ENCODE measurements at places on chromosomes 7 and 10.
A peak's percentile ranks its signal among the peaks of the same experiment; 100 is the strongest.

- DNase-seq = no peak
Measured at GRCh38 chr10:88154596-88155250, 291.3 kb downstream of the PTEN start.

- DNase-seq = no peak
Measured at GRCh38 chr7:143507094-143507518, 29.4 kb downstream of the TAS2R41 start.

- DNase-seq = no peak
Measured at GRCh38 chr7:105210721-105211205, 178.0 kb downstream of the SRPK2 start.

DNA sequence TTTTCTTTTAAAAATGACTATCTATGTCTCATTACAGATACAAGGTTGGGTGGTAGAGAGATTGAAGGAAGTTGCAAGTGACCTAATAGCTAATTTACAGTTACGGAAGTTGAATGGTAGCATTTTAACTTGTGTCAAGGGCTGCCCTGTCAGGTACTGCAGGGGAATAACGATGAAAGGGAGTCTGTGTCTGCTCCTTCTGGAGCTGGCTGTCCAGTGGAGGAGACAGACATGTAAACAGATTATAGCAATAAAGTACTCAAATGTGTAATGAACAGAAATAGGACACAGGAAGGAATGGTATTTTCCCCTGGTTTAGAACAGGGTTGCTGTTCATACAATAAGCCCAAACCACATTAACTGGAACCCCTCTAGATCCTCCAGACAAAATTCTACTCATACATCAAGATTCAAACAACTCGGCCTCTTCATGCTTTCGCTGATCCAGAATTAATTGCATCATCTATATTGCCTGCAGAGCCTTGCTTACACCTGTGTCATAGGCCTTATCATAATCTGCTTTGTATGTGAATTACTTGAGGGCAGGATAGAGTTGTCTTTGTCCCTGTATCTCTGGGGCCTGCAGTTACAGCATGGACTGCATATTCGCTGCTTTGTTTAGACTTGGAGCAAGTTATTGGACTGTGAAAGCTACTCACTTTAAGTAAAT lies 42.8 kb downstream of the AUTS2 start:
- DNase-seq = no peak

DNA sequence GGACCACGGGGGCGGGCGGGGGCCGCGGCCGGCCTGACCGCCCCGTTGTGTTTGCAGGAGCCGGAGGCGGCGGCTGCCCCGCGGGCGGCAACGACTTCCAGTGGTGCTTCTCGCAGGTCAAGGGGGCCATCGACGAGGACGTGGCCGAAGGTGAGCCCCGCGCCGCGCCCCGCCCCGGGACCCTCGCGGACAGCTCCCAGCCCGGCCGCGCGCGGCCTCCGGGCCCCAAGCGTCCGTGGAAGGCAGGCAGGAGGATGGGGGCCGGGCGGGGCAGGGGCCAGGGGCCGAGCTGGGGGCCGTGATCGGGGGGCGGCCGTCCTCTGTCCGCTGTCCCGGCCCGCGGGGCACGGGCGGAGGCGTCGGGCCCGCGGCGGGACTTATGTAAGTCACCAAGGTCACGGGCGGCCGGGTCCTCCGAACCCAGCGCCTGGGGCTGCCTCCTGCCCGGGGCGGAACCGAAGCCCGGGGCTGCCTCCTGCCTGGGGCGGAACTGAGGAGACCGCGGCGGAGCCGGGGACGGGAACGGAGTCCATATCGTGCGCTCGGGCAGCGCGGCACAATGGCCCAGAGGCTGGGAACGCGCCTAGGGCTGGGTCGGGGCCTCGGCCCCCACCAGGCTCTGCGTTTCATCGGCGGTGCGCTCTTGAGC lies 497 bp downstream of the PPP2R2D start:
- DNase-seq = no peak

DNA sequence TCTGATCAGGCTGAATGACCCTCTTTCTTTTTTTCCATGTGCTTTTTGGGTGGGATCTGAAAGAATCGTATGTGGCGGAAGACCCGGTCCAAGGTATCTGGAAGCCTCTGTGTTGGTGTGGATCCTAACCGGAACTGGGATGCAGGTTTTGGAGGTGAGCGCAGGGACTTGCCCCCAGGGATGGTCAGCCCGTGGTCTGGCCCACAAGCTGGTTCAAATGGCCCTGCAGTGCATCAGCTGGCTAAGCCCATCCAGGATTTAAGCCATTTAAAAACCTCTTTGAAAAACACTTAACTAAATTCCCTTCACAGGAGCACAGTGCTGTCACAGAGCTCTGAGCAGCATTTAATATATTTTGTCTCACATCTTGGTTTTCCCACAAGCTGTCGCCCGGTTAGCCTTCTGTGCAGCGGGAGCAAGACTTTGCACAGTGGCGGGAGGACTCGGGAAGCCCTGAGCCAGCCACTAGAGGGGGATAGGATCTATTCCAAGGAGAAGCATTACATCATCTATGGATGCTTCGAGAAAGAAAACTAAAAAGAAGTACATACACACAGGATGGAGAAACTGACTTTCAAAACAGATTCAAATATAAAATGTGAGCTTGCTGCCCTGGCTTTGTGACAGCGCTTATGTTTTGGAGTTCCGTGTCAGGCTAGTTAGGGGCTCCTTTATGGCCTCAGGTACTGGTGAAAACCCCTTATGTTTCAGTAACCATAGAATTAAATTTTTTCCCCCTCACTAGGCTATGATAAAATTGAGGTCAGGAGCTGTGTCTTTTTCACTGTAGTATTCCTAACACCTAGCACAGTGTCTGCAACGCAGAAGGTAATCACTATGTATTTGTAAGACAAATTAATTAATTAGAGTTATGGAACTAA lies 11.3 kb downstream of the CPA2 start:
- DNase-seq = peak; percentile 72

- no peak for DNase-seq
Measured at GRCh38 chr7:55185321-55185802, 166.5 kb downstream of the EGFR start.

GRCh38 chr10:70293169-70293843 lies 9.5 kb upstream of the NPFFR1 start:
- no peak for DNase-seq

GRCh38 chr7:71144963-71145362 lies 13.0 kb downstream of the GALNT17 start:
- no peak for DNase-seq

DNA sequence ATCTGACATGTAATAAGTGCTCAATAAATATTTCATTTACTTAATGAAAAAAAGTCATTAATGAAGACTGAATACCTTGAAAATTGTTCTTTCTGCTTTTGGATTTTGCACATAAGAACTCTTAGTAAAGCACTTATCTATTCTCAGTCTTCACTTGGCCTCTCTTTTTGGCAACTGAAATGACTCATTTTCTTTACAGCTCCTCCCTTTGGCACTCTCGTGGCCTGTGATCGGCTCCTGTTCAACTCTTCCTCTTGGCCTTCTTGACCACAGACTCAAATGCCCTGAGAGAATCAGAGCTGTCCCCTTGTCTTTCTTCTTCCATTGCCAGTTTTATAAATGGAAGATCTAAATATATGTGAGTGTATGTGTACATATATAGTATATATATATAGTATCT lies 54.2 kb downstream of the FOXP2 start:
- DNase-seq = no peak

DNA sequence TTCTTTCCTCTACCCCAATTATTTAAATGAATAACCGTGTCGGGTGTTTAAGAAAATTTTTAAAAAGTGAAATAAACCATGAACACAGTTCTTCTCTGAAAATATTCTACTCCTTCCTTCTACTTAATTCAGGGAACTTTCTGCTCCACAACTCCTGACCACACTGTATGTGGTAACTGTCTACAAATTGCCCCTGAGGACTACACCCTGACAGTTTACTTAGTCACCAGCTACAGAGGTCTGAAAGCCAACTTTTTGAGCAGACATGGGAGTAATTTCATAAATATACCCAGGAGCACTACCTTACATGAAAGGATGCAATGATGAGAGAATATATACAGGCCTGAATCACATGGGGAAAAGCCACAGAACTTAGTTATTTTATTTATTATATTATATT lies 523.2 kb upstream of the SORCS1 start:
- no peak for DNase-seq

GRCh38 chr7:157775560-157776332 lies 438.9 kb downstream of the DNAJB6 start:
- no peak for DNase-seq

DNA sequence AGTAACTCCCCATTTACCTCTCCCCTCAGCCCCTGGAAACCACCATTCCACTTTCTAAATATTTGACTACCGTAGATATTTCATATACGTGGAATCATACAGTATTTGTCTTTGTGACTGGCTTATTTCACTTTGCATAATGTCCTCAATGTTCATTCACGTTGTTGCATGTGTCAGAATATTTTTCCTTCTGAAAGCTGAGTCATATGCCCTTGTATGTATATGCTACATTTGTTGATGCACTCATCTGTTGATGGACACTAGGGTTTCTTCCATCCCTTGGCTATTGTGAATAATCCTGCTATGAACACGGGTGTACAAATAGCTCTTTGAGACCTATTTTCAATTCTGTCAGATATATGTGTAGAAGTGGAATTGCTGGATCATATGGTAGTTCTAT lies 25.8 kb upstream of the TSPAN13 start:
- DNase-seq = no peak

GRCh38 chr7:36287371-36288241 lies 102.1 kb upstream of the ANLN start:
- no peak for DNase-seq

- DNase-seq = peak; percentile 74
Measured at GRCh38 chr10:6647811-6648526, 67.9 kb upstream of the PRKCQ start.

DNA sequence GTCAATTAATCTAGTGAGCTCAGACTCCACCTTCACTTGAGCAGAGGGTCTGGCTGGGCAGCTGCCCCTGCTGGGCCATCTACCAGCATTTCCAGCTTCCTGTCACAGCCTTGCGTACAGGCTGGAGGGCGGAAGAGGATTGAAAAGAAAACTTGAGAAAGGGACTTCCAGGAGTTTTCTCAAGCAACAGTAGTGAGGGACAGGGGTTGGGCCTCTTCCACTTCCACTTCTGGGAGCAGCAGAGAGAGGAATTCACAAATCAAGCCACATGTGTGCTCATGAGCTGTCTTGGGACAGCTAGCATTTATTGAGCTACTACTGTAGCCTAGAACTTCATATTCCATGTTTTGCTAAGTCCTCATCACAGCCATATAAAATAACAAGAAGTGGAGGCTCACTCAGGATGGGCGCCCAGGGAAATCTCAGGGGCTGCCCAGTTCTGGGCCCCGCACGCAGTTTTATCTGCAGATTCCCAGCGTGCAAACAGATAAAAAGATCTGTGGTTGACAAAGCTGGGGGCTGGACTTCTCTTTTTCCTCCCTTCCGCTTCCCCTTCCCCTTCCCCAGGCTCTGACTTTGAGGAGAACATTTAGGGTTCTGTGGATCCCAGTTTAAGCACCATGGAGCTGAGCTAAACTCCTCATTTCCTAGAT lies 135.8 kb downstream of the RGS10 start:
- no peak for DNase-seq

DNA sequence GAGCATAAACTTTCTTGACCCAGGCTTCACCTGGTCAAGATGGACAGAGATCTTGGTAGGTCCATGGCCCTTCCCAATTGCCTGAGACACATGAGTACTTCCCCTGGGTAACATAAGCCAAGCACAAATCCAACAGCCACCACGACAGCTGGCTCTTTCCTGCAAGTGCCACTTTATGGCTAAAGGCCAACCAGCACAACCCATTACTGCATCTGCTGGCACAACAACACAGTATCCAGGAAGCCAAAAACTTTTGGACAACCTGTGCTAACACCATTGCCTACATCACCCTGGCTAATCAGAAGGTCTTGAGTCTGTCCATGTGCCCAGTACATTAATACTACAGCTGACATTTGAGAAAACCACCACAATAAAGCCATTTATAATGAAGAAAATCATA lies 548.0 kb upstream of the SEMA3D start:
- DNase-seq = no peak

DNA sequence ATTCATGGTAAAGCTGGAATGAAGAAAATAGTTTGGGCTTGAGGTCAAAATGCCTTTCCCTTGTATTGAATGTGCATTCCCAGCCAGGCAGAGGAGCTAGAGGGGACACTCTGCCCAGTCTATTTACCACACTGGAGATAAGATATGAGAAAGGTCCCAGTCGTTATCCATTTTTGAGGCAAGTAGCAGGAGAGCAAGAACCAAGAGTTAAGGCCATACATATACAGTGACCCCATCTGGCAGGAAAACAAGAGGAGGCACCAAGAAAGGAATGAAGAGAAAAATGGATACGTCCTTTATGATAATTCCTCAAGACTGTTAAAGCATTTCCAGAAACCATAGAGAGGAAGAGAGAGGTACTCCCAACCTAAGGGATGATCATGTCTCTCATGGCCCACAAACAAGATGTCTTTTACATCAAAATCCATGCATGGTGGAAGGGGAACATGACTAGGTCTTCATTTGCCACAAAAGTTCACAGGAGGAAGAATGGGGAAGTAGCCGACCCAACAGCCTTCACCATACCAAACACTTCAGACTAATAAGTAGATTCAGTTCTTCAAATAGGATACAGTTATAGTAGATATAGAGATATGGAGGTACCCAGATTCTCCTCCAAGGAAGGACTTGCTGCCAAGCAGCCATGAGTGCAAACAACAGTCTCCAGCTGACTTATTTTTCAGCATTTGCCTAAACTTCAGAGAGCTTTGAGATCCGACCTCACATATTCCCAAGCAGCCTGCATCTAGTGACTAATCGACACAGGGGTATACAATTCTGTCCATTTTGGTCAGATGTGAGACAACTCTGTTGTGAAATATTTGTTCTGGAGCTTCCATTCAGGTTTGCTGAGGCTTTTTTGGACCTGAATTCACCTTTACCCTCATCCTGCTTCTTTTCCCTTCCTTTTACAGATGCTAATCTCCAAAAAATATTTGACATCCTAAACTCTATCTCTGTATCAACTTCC lies 61.1 kb upstream of the CCDC71L start:
- no peak for DNase-seq

DNA sequence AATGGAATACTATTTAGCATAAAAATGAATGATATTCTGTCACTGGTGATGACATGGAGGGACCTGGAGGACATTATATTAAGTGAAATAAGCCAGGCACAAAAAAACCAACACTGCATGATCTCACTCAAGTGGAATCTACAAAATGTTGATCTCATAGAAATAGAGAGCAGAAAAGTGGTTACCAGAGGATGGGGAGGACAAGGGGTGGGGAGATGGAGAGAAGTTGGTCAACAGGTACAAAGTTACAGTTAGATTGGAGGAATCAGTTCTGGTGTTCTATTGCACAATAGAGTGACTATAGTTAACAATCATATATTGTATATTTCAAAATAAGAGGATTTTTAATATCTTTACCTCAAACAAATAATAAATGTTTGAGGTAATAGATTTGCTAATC lies 24.7 kb upstream of the SLC18A3 start:
- DNase-seq = no peak

GRCh38 chr7:141550386-141551093 lies 670 bp upstream of the AGK start:
- DNase-seq = peak; percentile 4

GRCh38 chr10:18254086-18254485 lies 113.9 kb downstream of the CACNB2 start:
- DNase-seq = no peak
